SJSA1 (cell line): ENCODE measurements at places on chromosomes 4 and X. TPM values are rescaled to one million over a fixed set of nuclear protein-coding genes. Genes with fewer than 3 reads are reported as not detected.

The DMRTC1 gene
- not detected in 2 replicates for total RNA-seq

The KLHL34 gene
- total RNA-seq, result not detected in 2 replicates

The EGF gene
- 9.6 and 28.0 TPM in 2 replicates for total RNA-seq

DNA sequence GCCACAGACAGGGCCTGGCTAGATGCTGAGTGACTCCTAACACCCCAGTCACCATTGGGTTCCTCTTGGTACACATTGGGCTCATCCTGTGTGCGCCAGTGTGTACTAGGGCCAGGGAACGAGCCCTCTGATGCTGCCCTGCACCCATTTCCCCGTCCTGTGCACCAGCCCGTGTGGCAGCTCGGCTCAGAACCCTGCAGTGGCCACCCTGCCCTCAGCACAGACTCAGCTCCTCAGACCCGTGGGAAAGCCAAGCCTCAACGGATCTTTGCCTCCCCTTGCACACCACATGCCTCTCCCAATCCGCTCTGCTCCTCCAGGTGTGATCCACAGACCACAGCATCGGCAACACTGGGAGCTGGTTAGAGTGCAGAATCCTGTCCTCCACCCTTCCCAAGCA, 38.6 kb downstream of the EVC start:
- no peak overlapping the region for H3K4me3 ChIP-seq
- H3K27ac ChIP-seq, result no peak overlapping the region
- peaks cover 17% of the 10 kb centered on the region for H3K36me3 ChIP-seq
- no peak for DNase-seq

- H3K27me3 ChIP-seq, result no peaks in the 10 kb centered on the region
- no peak for DNase-seq
- H3K27ac ChIP-seq, result no peak overlapping the region
- no peaks in the 10 kb centered on the region for H3K36me3 ChIP-seq
- no peak overlapping the region for H3K4me3 ChIP-seq
Measured at GRCh38 chr4:33696041-33696440, 2548.3 kb downstream of the ARAP2 start.

- H3K27ac ChIP-seq, result no peak overlapping the region
- H3K27me3 ChIP-seq, result peaks cover 57% of the 10 kb centered on the region
- H3K4me3 ChIP-seq, result no peak overlapping the region
- no peaks in the 10 kb centered on the region for H3K36me3 ChIP-seq
- no peak for DNase-seq
- 0 out of 2 replicates have a peak, but pooled peaks cover 3% of the 10 kb centered on the region for H3K4me1 ChIP-seq
Measured at GRCh38 chr4:8870647-8871416, 807 bp downstream of the HMX1 start.

- peaks cover 13% of the 10 kb centered on the region for H3K4me1 ChIP-seq
- no peak overlapping the region for H3K4me3 ChIP-seq
- no peak overlapping the region for H3K27ac ChIP-seq
- H3K36me3 ChIP-seq, result no peaks in the 10 kb centered on the region
- DNase-seq, result no peak
Measured at GRCh38 chr4:6912441-6912840, 2.8 kb downstream of the TBC1D14 start.

DNA sequence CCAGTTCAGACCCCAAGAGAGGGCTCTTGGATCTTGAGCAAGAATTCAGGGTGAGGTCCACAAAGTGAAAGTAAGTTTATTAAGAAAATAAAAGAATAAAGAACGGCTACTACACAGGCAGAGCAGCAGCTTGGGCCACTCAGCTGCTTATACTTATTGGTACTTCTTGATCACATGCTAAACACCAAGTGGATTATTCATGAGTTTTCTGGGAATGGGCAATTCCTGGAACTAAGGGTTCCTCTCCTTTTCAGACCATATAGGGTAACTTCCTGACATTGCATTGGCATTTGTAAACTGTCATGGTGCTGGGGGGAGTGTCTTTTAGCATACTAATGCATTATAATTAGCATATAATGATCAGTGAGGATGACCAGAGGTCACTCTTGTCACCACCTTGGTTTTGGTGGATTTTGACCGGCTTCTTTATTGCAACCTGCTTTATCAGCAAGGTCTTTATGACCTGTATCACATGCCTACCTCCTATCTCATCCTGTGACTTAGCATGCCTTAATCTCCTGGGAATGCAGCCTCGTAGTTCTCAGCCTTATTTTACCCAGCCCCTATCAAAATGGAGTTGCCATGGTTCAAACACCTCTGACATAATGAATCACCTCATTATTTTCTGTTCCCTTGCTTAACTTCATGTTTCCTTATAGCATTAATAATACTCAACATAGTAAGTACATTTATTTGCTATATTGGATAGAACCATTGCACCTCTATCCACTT, 476.3 kb downstream of the DTHD1 start:
- H3K4me3 ChIP-seq, result no peak overlapping the region
- H3K27ac ChIP-seq, result no peak overlapping the region
- no peaks in the 10 kb centered on the region for H3K4me1 ChIP-seq
- H3K36me3 ChIP-seq, result no peaks in the 10 kb centered on the region
- H3K27me3 ChIP-seq, result no peaks in the 10 kb centered on the region
- DNase-seq, result no peak

- no peaks in the 10 kb centered on the region for H3K36me3 ChIP-seq
- H3K27ac ChIP-seq, result no peak overlapping the region
- H3K4me3 ChIP-seq, result no peak overlapping the region
- no peaks in the 10 kb centered on the region for H3K27me3 ChIP-seq
- no peak for DNase-seq
- no peaks in the 10 kb centered on the region for H3K4me1 ChIP-seq
Measured at GRCh38 chr4:43452948-43453347, 560.4 kb downstream of the GRXCR1 start.

DNA sequence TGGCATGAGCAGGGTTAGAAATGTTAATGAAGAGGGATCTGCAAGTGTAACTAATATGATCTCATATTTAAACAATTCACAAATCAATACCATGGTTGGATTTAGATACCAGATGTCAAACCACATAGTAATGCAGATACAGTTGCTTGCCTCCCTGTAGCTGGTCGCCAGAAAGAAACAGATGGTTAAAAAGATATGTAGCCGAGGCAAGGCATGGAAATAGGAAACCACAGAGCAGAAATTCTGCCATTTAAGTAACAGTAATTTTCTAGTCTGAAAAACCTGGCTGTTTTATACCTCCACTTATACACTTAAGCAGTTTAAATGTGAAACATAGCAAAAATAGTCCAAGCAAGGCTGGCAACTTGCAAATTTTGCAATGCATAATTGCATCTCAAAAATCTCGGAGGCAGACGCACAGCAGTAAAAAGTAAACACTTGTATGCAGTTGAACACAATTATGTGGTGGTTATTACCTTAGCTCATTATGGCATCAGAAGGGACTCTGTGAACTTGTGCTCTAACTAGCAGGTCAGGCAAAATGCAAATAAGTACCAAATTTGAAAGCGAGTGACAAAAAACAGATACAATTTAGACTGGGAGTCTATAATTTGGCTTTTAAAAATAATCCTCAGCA, 126.8 kb downstream of the NAA11 start:
- no peaks in the 10 kb centered on the region for H3K4me1 ChIP-seq
- H3K4me3 ChIP-seq, result no peak overlapping the region

- H3K4me1 ChIP-seq, result no peaks in the 10 kb centered on the region
- no peaks in the 10 kb centered on the region for H3K27me3 ChIP-seq
- no peaks in the 10 kb centered on the region for H3K36me3 ChIP-seq
- H3K27ac ChIP-seq, result no peak overlapping the region
- no peak overlapping the region for H3K4me3 ChIP-seq
- no peak for DNase-seq
Measured at GRCh38 chrX:148728901-148729300, 228.5 kb downstream of the AFF2 start.

DNA sequence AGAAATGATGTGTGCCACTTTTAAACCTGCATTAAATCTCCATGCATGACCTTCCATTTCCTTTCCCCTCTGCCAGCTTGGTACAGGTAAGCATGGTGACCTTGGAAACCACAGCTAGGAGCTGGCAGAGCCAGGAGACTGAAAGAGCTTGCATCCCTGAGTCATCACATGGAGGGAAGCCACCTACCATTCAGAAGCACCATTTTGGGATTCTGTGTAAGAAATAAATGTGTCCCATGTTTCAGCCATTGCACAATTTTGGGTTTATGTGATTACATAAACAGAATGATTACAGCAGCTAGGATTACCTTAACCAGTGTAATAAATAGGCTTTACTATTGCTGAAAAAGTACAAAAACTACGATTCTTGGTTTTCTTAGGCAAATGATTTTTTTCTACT, 17.3 kb upstream of the CCDC149 start:
- H3K27me3 ChIP-seq, result no peaks in the 10 kb centered on the region
- no peaks in the 10 kb centered on the region for H3K36me3 ChIP-seq
- H3K4me1 ChIP-seq, result no peaks in the 10 kb centered on the region
- no peak overlapping the region for H3K4me3 ChIP-seq
- no peak overlapping the region for H3K27ac ChIP-seq

DNA sequence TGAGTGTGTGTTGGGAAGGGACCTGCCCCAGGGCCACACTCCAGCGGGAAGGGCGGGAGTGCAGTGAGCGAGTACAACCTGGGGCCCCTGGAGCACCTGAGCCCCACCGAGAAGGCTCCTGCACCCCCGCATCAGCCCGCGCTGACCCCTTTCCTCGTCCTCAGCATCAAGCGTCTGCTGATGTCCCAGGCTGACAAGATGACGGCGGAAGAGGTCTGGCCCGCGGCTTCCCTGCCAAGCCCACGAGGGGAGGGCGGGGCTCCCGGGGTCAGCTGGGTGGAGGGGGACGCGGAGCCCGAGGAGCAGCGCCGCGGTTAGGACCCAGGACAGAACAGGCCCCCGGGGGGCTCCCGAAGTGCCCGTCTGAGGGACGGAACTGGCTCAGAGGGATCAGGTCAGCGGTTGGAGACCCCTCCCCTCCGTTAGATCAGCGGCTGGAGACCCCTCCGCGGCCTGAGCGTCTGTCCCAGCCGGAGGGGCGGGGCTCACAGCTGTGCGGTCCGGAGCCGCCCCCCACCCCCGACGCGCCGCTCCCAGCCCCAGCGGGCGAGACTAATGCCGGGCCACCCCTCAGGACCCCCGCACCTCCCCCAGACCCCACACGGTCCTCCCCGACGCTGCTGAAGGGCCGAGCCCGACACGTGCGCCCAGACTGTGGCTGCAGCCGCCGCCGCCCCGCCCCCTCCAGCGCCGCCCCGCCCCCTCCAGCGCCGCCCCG, 6.7 kb downstream of the MYL5 start:
- no peak for DNase-seq
- no peak overlapping the region for H3K27ac ChIP-seq
- no peaks in the 10 kb centered on the region for H3K27me3 ChIP-seq
- H3K4me3 ChIP-seq, result no peak overlapping the region
- H3K36me3 ChIP-seq, result no peaks in the 10 kb centered on the region

- no peak overlapping the region for H3K4me3 ChIP-seq
- no peaks in the 10 kb centered on the region for H3K36me3 ChIP-seq
- no peaks in the 10 kb centered on the region for H3K4me1 ChIP-seq
- DNase-seq, result peak; percentile 37
Measured at GRCh38 chr4:8044699-8045098, 105.0 kb upstream of the AFAP1 start.

DNA sequence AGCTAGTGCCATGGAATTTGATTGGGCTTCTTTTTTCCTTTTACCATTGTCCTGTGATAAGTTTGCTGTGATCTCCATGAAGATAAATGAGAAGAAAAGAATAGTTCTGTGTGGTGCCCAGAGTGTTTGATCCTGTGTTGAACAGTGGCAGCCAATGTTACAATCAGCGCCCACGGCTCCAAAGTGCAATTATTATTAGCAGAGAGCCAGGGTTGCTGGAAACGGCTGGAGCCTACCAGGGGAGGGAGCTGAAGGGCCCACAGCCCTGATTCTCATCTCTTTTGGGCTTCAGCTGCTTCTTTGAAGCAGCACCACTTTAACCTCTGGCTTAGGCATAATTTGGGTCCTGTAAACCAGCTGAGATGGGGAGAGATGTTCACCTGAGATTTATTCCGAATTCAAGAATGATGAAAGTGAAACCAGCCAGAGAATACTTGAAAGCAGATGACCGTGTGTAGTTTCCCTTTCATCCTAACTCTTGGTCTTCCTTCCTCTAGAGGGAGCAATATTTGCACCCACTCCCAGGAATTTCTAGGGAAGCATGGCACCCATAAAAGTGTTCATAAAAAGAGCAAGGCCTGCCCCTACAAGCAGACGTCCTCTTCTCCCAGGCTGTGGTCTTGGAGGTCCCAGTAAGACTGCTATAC, 298.3 kb downstream of the EVC2 start:
- 0 out of 2 replicates have a peak overlapping the region, but pooled peaks have one; percentile 13 for H3K4me3 ChIP-seq
- DNase-seq, result no peak
- no peaks in the 10 kb centered on the region for H3K4me1 ChIP-seq
- no peaks in the 10 kb centered on the region for H3K27me3 ChIP-seq
- no peaks in the 10 kb centered on the region for H3K36me3 ChIP-seq

GRCh38 chrX:13489454-13489853, 79.9 kb upstream of the EGFL6 start:
- H3K27me3 ChIP-seq, result no peaks in the 10 kb centered on the region
- no peak overlapping the region for H3K4me3 ChIP-seq

GRCh38 chr4:57048590-57049304, 61.4 kb downstream of the IGFBP7 start:
- peaks cover 42% of the 10 kb centered on the region for H3K36me3 ChIP-seq
- DNase-seq, result peak; percentile 40
- peaks cover 56% of the 10 kb centered on the region for H3K4me1 ChIP-seq
